ENCODE measurements at places on chromosomes 4 and X. TPM values are rescaled to one million over a fixed set of nuclear protein-coding genes. Genes with fewer than 3 reads are reported as not detected.

DNA sequence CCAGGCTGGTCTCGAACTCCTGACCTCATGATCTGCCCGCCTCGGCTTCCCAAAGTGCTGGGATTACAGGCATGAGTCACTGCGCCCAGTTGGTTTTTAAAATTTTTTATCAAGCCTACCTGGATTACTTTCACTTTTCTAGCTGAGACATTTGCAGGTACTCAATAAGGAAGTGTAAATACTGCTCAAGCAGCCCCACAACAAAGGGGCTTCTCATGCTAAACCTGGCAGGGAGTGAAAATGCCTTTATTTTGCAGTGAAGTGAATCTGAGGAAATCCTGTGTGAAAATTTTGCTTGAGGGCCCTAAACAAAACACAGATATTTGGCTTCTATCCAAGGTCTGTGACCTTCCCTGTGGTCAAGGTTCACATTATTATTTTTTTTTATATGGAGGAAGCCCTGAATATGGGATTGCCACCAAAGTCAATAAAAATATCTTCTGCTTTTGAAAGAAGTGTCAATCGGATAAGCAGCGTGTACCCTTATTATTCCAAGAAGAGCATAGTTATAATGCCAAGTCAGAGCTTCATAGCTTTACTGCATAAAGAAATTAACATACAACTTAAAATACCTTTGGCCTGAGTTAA is 481.0 kb downstream of the SH2D1A start:
- DNase-seq = no peak

- no peak for DNase-seq
Observed at GRCh38 chr4:112112590-112113170, 32.6 kb upstream of the FAM241A start.

GRCh38 chr4:166174717-166175490 is 301.9 kb downstream of the TLL1 start:
- DNase-seq = no peak

- DNase-seq = no peak
Observed at GRCh38 chrX:10506781-10507180, 113.6 kb downstream of the MID1 start.

GRCh38 chrX:116757491-116757890 is 294.7 kb upstream of the CT83 start:
- DNase-seq = no peak

DNA sequence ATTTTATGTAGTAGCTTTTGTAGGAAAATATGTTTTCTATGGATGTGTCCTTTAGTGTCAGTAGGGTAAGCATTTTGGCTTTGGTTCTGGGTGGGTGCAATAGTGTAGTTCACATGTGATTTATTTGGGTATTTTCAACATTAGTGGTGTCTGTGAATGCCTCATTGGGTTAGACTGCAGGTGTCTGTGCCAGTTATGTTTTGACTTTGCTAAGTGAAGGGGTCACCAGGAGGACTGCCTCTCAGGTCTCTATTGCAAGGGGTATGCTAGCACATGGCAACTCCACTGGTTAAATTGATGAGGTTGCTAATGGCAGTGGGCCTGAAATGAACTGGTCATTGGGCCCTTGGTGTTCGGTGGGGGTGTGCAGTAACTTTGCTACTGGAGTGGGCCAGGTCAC is 467.1 kb downstream of the NAF1 start:
- DNase-seq = no peak

DNA sequence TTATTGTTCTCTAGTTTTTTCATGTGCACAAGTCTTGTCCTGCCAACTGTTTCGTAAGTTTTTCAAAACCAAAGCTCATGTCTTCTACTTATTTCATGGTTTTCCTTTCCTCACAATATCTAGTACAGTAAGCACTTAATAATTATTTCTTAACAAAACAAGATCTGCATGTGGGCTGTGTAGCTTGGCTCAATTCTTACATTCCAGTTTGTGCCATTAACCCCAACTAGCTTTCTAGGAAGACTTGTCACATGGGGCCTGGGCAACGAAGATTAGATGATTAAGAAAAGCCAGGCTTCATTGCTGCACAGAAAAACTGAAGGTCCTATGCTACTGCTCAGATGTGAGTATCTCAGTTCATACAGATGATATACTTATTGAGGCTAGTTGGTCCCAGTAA is 155.3 kb upstream of the TEX13A start:
- no peak for DNase-seq

Gene SSX4
- total RNA-seq = not detected
